ENCODE measurements at places on chromosomes 13 and 19.

DNA sequence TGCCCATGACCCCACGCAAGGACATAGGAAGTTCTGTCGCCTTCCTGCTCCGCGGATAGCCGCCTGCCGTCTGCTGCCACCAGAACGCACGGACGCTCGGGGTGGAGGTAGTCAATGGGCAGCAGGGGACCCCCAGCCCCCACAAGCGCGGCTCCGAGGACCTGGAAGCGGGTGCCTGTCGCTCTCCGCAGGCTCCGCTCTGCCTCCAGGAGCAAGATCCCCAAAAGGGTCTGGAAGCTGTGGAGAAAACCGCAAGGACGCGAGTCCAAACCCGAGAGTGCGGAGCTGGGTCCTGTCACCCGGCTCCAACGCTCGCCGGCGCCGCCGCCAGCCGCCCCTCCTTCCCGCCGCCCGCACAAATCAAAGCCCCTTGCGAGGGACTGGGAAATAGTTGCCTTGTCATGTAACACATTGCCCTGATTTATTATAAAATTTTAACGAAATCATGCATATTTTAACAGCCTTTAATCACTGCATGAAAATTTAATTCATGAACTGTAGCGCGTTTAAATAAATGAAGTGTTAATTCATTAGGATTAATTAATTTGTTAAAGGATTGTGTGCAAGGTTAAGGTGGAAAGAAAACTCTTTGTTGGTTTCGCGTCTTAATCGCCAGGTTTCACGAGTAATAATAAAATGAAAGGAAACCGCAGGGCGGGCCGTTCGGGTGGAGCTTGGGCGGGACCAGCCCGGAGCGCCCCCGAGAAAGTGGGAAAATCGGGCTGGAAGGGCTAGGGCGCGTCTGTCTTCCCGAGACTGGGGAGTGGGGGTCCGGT is 5.5 kb upstream of the POU4F1 start:
- no peak for DNase-seq

- DNase-seq, result no peak
Observed at GRCh38 chr19:35296644-35297514, 4.9 kb downstream of the MAG start.

DNA sequence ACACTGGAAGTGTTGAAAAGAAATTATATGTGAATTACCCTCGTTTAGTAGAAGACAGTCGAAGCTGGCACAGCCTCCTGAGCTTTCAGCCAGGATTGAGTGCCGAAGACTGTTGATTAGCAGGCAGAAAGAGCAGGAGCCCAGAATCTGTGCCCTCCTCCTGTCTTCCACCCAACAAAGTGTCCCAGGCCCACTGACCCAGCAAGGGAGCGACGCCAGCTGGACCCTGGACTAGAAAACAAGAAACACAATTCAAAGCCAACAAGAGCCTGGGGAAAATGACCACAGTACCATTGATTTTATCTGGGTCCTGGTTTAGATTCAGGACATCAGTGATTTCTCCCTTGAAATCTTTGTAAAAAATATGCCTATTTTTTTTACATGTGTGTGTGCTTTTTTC is 120.7 kb downstream of the RXFP2 start:
- no peak for DNase-seq

DNA sequence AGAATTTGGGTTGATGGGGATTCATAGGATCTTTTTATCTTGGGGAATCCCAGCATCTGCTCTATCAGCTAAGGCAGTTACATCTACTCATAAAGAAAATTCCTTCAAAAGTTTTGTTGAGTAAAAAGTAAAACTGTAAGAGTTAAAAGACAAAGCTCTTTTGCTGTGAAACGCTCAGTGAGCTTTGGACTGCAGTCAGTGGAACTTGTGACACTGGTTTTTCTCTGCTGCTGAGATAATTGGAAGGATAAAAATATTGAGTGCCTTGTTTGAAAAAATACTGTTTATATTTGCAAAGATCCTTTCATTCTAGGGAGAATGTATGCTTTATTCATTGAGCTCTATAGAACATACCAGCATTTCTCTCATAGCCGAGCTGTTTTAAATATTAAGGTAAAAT is 5.3 kb downstream of the NAXD start:
- no peak for DNase-seq

DNA sequence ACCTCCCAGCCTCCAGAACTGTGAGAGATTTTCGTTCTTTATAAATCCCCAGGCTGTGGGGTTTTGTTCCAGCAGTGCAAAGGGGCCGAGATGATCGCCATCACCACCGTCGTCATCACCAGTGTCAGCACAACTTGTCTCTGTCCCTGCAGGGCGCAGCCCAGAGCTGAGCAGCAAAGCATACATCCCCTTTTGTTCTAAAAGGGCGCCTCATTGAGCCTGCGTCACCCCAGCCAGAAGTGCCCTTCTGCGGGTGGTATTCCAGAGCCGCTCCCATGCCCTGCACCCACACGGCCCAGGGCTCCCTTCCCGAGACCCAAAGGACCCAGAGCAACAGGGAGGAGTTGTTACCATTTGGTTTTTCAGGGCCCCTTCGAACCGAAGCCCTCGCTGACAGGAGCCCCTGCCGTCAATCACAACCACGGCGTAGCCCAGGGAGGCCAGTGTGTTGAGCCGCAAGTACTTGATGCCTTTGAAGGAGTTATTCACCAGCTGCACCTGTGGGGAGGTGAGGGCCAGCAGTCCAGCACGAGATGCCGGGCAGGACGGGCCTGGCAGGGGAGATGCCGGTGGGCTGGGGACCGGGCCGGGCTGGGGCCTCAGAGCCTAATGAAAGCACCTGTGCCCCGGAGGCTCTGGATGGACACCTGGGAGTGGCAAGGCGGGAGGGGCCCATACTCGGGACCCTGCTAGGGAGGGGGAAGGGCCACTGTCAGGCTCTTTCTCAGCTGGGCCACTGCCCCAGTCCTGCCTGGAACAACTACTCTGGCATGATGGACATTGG is 14.4 kb upstream of the MYDGF start:
- DNase-seq, result no peak

DNA sequence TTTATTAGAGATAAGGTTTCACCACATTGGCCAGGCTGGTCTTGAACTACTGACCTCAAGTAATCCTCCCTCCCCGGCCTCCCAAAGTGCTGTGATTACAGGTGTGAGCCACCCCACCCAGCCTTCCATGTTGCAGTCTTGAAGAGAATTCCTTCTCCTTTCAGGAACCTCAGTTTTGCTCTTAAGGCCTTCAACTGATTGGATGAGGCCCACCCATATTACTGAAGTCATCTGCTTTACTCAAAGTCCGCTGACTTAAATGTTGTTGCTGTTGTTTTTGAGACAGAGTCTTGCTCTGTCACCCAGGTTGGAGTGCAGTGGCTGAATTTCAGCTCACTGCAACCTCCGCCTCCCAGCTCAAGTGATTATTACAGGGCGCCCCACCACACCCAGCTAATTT is 33.5 kb downstream of the RASL11A start:
- DNase-seq, result no peak

- peak; percentile 55 for DNase-seq
Observed at GRCh38 chr19:44111910-44112463, 1.2 kb upstream of the ZNF225 start.

All from DMS 273 treated with DMSO at 0.1 percent for 48 hours (cell line).